ENCODE measurements at places on chromosomes 4 and X. TPM values are rescaled to one million over a fixed set of nuclear protein-coding genes. Genes with fewer than 3 reads are reported as not detected.

Gene FGF5
- total RNA-seq, result 7.0 TPM

- no peak for DNase-seq
These were observed 557 bp upstream of the FAM53A start for GRCh38 chr4:1684506-1685234.

- DNase-seq, result no peak
These were observed 216.6 kb downstream of the SHROOM3 start for GRCh38 chr4:76651616-76652015.

DNA sequence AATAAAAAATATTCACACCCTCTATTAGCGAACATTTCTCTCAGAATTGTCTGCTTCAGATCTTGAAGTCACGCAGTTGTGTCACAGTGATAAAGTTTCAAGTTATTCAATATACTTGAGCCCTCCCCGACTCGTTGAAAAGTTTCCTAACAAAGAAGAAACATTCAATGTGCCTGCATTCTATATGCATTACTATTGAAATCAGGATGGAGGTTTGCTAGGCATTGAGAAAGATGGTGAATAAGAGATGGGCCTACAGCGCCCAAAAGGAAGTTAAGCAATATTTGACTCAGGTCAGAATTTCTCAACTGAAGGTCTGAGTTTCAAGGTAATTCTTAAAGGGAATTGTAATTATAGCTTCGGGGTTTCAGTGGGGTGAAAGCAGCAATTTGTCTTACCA is 6.1 kb downstream of the TCEANC start:
- no peak for DNase-seq

- no peak for DNase-seq
These were observed at the start of gene GK for GRCh38 chrX:30653415-30654131. Gene GK, plus strand, starts transcription at chrX:30653423. Its CDS starts 115 bp downstream, at chrX:30653538.

- no peak for DNase-seq
These were observed 32.2 kb downstream of the RNF212 start for GRCh38 chr4:1080961-1081688.

Gene KIF4A
- 5.9 TPM for total RNA-seq

Gene DKK2
- 206 TPM for total RNA-seq

Gene MGAT4D
- total RNA-seq, result not detected

DNA sequence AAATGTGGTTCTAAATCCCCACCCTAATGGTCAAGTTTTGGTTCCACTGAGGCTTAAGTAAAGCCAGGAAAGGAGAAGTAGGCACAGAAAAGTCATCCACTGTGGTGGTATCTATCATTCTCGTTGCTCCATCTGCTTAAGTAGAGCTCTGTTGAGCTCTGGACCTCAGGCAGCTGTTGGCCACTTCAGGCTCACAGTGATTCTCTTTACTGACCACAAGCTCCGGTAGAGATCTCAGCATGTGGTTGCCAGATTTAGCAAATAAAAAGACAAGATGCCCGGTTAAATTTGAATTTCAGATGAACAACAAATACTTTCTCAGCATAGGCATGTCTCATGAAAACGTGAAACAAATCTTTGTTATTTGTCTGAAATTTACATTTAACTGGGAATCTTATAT is 132.3 kb upstream of the PTCHD1 start:
- DNase-seq, result no peak

Gene FAM184B
- total RNA-seq, result not detected

DNA sequence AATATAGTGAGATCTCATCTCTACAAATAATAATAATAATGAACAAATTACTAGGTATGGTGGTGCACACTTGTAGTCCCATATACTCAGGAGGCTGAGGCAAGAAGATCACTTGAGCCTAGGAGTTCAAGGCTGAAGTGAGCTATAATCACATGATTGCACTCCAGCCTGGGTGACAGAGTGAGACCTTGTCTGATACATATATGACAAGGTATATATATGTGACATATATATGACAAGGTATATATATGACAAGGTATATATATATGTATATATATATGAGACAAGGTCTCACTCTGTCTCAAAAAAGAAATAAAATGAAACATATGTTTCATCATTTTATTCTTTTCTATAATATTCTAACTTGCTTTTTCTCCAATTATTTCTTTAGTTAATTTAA is 278.1 kb upstream of the TET2 start:
- no peak for DNase-seq

- no peak for DNase-seq
These were observed 27.7 kb downstream of the LARP7 start for GRCh38 chr4:112664611-112665010.

DNA sequence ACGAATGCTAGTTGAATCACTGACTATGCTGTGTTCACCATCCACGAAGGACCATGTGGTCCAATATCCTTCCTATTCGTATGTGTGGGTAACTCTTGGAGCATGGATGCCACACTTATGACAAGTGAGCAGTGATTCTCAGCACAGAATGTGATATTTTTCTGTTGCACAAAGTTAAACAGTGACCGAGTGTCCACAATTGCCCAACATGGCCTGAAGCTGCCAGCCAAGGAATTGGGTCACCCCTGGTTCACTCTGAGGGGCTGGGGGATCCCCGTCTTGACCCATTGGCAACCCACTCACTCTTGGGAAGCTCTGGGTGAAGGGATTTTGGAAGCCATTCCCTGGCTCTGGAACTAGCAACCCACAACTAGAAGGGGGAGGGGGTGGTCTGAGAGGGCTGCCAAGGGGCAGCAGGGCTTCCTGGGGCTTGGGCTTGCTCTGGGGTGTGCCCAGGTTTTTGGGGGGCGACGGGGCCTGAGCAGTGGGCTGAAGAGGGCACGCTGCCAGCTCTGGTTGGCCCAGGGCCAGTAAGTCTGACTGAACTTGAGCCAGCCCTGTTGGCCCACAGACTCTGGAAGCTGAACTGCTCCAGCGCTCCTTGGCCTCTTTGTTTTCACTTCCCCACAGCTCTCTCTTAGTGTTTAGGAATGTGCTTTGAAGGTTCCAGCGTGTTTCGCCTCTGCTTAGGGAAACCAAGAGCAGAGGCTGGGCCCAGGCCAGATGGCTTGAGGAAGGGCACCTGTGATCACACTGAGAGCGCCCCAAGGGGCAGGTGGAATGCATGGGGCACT is 43.1 kb upstream of the BCOR start:
- no peak for DNase-seq

GRCh38 chr4:7377223-7377865 is 57.4 kb downstream of the PSAPL1 start:
- no peak for DNase-seq

DNA sequence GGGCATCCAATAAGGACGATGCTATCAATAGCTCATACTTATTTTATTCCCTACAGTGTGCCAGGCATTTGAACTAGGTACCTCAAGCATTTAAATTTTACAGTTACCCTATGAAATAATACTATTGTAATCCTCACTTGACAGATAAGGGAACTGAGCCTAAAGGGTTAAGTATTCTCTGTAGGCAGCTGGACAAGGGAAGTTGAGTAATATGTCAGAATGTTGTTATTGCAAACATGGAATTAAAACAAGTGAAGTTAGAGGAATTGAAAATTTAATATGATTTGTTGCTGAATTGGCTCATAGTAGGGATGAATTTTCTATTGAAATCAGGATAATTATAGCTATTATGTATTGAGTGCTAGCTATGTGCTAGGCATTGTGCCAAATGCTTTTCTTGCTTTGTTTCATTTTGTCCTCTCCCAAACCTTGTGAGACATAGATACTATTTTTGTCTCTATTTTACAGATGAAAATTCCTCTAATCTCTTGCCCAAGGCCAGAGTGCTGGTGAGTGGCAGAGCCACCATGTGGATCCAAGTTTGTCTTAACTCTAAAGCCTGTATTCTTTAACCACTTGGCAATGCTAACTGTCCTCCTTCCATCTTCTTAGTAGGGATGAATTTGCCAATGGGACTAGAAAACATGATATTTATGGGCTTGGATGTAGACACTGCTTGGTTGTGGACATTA is 58.1 kb downstream of the TMEM164 start:
- DNase-seq, result no peak

- no peak for DNase-seq
These were observed 623.8 kb upstream of the HTR2C start for GRCh38 chrX:113959912-113960626.

- DNase-seq, result no peak
These were observed 48.6 kb downstream of the DCLK2 start for GRCh38 chr4:150126864-150127203.

DNA sequence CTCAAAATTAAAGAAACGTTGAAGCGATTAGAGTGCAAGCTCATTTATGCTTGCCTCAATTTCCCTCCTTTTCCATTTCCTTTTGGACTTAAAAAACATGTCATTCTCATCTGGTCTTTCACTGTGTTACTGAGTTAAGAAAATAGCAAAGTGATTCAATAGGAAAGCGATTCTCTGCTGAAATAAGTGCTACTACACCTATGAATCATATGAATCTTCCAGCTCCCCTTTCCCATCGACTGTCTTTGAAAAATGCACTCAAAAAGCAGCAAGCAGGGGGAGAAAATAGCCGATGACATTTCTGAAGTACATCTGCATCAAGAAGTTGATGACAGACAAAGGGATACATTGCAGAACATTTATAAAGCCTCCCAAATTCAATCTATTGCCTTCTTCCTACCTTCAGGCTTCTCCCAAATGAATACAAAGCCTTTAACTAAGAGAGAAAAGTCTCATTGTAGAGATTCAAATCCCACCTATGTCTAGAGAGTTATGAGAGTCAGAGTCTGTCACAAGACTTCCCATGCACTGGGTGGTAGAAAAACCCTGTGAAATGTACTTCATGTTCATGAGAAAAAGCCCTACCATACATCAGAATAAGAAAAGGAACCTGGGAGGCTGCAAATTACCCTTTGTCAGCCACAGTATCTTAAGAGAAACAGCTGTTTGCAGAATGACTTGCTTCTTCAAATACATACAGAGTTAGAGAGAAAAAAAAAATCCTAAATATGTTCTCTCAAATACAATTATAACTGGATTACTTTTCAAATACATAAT is 78.9 kb downstream of the MBNL3 start:
- DNase-seq, result no peak

DNA sequence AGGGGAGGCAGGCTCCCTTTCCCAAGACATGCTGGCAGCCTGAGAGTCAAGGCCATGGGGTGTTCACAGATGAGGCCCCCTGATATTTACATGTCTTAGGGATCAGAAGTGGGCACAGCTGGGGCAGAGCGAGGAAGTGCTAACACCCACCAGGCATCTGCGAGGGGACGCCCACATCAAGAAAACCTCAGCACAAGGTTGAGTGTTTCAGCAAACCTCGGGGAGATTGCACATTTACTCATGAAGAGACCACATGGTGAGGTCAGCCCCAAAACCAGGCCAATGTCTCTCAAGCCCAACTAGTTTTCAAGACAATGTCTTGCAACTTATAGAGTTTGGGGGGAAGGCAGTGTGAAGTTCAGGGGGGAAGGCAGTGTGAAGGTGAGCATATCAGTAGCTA is 55.2 kb downstream of the CLNK start:
- no peak for DNase-seq

GRCh38 chr4:60579335-60579734 is 620.8 kb upstream of the ADGRL3 start:
- DNase-seq, result no peak

- no peak for DNase-seq
These were observed 763 bp upstream of the PRRG1 start for GRCh38 chrX:37348231-37348970.

- no peak for DNase-seq
These were observed 163.9 kb upstream of the SLC7A11 start for GRCh38 chr4:138405934-138406567.

Gene GAGE12J
- total RNA-seq, result not detected

GRCh38 chr4:16583764-16584163 is 314.7 kb downstream of the LDB2 start:
- no peak for DNase-seq

DNA sequence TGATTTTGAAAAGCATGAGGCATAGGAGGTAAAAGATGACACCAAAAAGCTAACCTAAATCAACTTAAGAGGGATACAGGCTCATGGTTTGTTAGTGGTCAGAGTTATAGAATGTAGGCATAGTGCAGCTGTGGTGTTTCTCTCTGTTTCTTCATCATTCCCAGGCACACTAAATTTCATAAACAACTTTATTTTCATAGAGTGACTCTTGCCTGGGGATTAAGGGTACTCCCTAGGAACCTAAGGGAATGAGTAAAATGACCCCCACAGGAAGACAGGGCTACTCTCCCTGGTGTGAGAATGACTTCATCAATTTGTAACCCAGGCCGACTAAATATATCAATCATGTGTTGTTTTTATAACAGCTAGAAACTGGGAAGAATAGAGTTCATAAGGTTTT is 11.1 kb downstream of the FABP2 start:
- DNase-seq, result no peak

Gene CT47B1
- total RNA-seq, result not detected

Gene OPRPN
- total RNA-seq, result not detected

GRCh38 chr4:75457365-75457764 is 56.8 kb downstream of the RCHY1 start:
- DNase-seq, result no peak

Gene RPS3A
- total RNA-seq, result 1,586 TPM

DNA sequence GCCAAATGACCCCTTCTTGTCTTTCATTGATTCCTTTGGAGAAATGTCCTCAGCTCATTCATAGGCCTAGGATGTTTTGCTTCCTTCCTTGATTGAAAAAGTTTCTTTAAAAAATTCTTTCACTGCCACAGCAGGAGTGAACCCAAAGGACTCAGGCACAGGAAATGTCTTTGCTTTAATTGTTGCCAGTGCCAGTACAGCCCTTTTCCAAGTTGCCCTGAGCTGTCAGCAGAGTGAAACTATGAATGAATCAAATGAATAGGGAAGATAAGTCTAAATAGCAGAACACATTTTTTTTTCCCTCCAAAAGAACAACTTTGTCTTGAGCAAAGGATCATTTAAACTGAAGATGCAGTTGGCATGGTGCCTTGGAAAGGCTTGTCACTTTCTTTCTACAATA is 63.8 kb upstream of the SLC4A4 start:
- no peak for DNase-seq

- DNase-seq, result no peak
These were observed 70.2 kb downstream of the CPZ start for GRCh38 chr4:8662776-8663175.

Gene NCBP2L
- total RNA-seq, result not detected

Gene KCNIP4
- 0.55 TPM for total RNA-seq

- DNase-seq, result no peak
These were observed 26.5 kb upstream of the TRO start for GRCh38 chrX:54894159-54894558.

GRCh38 chr4:87886083-87886482 is 53.3 kb downstream of the MEPE start:
- DNase-seq, result no peak

DNA sequence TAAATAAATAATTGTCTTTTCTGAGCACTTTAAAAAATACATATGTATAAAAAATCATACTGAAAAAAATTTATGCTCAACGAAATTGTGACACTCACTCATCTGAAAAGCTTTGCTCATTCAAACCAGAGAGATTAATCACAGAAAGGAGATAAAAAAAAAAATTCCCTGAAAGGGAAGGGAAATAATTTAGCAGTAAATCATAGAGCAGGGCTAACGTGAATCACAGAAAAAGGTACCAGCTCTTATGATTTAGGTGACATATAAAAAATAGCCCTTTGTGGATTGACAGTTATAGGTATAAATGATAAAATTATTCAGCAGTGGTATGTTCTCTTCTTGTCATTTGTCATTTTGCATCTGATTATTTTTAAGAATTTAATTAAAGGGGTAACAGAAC is 552.7 kb upstream of the TENM3 start:
- DNase-seq, result no peak

Gene NSUN7
- total RNA-seq, result 2.4 TPM

Gene MAGEB2
- not detected for total RNA-seq
